Smooth muscle cell of bladder (primary cell): ENCODE measurements at places on chromosomes 2 and 18. TPM values are rescaled to one million over a fixed set of nuclear protein-coding genes. Genes with fewer than 3 reads are reported as not detected.

The MDH1B gene
- 1.4 and 2.0 TPM in 2 replicates for total RNA-seq

The SCN2A gene
- 0.43 and 3.0 TPM in 2 replicates for total RNA-seq

The MYO5B gene
- total RNA-seq = 0.18 and 0.28 TPM in 2 replicates

The POTEC gene
- total RNA-seq = under 0.01 TPM in 1 of 2 replicates, not detected in the other

The CELF4 gene
- total RNA-seq = 0.09 TPM in 1 of 2 replicates, not detected in the other

The CFAP65 gene
- not detected in 2 replicates for total RNA-seq

The SERPINB13 gene
- not detected in 2 replicates for total RNA-seq

The IL1R1 gene
- 109 and 193 TPM in 2 replicates for total RNA-seq

The KIF5C gene
- under 0.01 and 0.09 TPM in 2 replicates for total RNA-seq

The FHL2 gene
- 152 and 244 TPM in 2 replicates for total RNA-seq

The TCF23 gene
- total RNA-seq = not detected in 2 replicates

The TSPYL6 gene
- total RNA-seq = not detected in 2 replicates

The PCARE gene
- under 0.01 TPM in 1 of 2 replicates, not detected in the other for total RNA-seq

The ERCC3 gene
- 32.7 and 36.9 TPM in 2 replicates for total RNA-seq

The MAP3K19 gene
- not detected in 2 replicates for total RNA-seq

The UGT1A8 gene
- total RNA-seq = 0.37 and 0.71 TPM in 2 replicates

The MARCHF4 gene
- total RNA-seq = 0.28 and 0.37 TPM in 2 replicates

The RAB3GAP1 gene
- total RNA-seq = 63.3 and 66.7 TPM in 2 replicates

The CNOT9 gene
- total RNA-seq = 29.2 and 32.7 TPM in 2 replicates

The SFT2D3 gene
- 3.5 and 3.8 TPM in 2 replicates for total RNA-seq

The SP3 gene
- total RNA-seq = 85.1 and 89.2 TPM in 2 replicates

The VWA3B gene
- under 0.01 and 0.09 TPM in 2 replicates for total RNA-seq
